Activated naive CD8-positive, alpha-beta T cell treated with anti-CD3 and anti-CD28 coated beads, Interleukin-2, amount 50 U/mL, for 16 hours (primary cell): ENCODE measurements at places on chromosomes 12 and 14.

GRCh38 chr14:102949062-102949800 lies 26.8 kb downstream of the AMN start:
- no peak for DNase-seq

GRCh38 chr14:75370416-75371205 lies 57.2 kb upstream of the JDP2 start:
- DNase-seq, result no peak

DNA sequence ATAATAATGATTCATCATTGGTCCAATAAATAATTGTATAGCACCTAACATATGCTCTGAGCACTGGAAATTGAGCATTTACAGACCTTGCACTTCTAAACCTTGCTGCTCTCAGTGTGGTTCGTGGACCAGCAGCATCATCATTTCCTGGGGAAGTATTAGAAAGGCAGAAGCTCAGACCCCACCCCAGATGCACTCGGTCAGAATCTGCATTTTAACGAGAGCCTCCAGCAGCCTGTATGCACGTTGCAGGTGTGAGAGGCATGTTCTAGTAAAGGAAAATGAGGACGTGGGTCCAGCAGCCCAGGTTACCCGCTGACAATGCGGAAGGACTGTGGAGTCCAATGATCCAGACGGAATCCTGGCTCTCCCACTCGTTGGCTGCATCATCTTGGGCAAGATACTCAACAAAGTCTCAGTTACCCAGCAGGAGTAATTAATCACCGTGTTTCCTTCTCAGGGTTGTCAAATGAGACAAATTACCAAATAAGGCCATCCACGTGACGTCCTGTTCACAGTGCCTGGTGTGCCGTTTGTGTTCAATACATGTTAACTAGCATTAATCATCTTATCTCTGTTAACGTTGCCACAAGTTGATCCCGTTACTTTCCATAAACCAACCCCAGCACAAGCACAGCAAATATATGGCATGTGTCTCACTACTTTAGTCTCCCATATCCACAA lies 49.2 kb upstream of the CCND2 start:
- no peak for DNase-seq

DNA sequence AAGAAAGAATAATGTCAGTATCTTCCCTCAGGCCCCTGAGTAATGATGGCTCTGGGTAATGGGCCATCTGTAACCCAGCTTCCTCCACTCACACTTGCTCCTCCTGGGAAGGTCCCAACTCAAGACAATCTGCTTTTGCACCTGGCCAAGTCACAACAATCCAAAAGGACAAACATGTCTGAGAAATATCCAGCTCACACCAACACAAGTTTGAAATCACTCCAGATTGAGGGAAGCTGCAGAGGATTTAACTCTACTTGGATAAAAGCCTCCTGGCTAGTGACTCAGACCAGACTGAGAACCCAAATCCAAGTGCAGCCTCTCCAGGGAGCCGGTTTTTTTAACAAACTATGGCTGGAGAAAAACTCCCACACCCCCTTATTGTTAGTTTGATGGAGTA lies 34.2 kb downstream of the RTRAF start:
- DNase-seq, result no peak
